Natural killer cell treated with Interleukin-12 subunit alpha and Interleukin-12 subunit beta and Interleukin-15 and Interleukin-18, amount 100 ng/mL, for 72 hours (primary cell): ENCODE measurements at places on chromosomes 5 and 9. TPM values are rescaled to one million over a fixed set of nuclear protein-coding genes. Genes with fewer than 3 reads are reported as not detected.

The SH3GL2 gene
- total RNA-seq: not detected

- H3K4me3 ChIP-seq: no peak overlapping the region
- H3K27me3 ChIP-seq: peaks cover 7% of the 10 kb centered on the region
- H3K27ac ChIP-seq: no peak overlapping the region
- no peaks in the 10 kb centered on the region for H3K4me1 ChIP-seq
Measured at GRCh38 chr5:132142459-132142858, 68.9 kb downstream of the CSF2 start.

The MRPL36 gene
- total RNA-seq: 62.7 TPM

The PCDHB10 gene
- not detected for total RNA-seq

DNA sequence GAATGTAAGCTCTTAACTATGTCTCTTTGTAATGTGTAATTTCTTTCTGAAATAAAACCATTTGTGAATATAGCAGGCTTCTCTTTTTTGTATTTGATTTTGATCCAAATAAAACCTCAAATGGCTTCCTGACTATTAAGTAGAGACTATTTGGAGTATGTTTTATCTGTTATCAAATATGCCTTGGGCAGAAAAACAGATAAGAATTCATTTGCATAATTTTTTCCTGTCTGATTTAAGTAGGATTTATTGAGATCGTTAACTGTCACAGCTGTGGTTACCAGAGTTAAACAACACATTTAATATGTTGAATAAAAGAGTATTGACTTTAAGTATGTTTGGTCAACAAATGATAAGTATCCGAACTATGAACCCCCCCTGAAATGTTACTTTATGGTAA lies 104.9 kb downstream of the MELK start:
- peaks cover 13% of the 10 kb centered on the region for H3K36me3 ChIP-seq
- peaks cover 16% of the 10 kb centered on the region for H3K4me1 ChIP-seq
- no peak overlapping the region for H3K4me3 ChIP-seq
- peak overlapping the region; percentile 84 for H3K27ac ChIP-seq
- no peak for DNase-seq

DNA sequence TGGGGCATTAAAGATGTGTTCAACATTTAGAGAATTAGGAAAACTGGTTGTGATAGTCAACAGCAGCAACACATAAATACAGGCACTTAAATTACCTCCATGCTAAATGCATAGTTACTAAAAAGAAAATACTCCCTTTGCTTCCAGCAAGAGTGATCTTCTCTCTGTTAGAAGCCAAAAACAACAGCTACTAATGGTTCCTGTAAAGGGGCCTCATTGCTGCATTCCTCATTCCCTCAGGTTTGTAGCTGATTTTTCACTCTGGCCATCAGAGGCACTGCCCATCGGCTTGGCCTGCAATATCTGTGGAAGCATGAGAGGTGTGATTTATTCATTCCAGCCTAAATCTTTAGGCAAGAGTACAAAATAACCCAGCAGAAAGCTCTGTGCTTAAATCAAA lies 466.0 kb upstream of the ADAMTS16 start:
- H3K4me3 ChIP-seq: no peak overlapping the region
- H3K27me3 ChIP-seq: no peaks in the 10 kb centered on the region
- DNase-seq: no peak
- H3K4me1 ChIP-seq: no peaks in the 10 kb centered on the region

DNA sequence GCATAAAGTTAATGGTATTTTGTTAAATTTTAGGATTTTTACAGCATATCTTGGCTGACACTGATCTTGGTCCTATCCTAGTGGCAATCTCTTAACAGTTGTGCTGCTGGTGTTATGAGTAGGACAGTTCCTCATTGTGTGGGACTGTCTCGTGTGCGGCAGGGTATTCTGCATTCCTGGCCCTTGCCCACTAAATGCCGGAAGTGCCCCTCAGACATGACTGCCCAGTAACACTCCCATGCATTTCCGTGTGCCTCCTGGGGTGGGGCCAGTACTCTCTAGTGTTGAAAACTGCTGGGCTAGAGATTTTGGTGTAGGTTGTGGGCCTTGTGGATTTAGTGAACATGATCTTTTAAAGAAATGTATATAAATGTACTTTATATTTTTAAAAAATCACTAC lies 227.1 kb upstream of the DMRT1 start:
- H3K27ac ChIP-seq: no peak overlapping the region
- peaks cover 11% of the 10 kb centered on the region for H3K4me1 ChIP-seq
- H3K27me3 ChIP-seq: no peaks in the 10 kb centered on the region
- H3K4me3 ChIP-seq: no peak overlapping the region
- no peaks in the 10 kb centered on the region for H3K36me3 ChIP-seq
